ENCODE measurements at places on chromosomes 6 and 20.

DNA sequence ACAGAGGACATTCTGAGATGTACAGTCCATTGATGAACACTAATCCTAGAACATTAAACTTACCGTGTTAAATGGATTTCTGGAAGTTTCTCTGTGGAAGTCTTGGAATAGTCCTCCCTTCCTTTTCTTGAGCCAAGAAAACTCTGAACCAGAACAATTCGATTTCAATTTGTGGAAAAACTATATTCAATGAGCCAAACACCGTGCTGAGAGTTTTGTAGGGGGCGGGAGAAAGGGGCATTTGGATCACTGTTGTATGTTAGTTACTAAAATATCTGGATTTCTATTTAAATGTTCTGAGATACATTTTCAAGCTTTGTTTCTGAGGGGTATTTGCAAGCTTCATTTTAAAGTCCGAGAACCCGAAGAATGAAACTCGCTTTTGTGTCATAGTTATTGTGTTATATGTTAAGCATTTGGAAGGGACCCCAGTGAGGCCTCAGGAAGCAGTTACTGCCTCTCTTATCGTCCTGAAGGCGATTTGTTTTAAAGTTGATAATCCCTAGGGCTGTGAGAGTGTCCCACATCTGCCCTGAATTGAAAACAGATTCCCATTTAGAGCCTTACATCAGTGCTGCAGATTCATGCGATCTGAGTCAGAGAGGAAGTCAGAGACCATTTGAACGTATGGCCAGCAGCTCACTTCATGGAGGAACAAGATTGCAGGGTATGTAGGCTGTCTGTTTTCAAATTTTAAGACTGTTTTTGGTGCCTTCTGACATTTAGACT is 70.8 kb upstream of the SASH1 start:
- ATAC-seq, result no peak

DNA sequence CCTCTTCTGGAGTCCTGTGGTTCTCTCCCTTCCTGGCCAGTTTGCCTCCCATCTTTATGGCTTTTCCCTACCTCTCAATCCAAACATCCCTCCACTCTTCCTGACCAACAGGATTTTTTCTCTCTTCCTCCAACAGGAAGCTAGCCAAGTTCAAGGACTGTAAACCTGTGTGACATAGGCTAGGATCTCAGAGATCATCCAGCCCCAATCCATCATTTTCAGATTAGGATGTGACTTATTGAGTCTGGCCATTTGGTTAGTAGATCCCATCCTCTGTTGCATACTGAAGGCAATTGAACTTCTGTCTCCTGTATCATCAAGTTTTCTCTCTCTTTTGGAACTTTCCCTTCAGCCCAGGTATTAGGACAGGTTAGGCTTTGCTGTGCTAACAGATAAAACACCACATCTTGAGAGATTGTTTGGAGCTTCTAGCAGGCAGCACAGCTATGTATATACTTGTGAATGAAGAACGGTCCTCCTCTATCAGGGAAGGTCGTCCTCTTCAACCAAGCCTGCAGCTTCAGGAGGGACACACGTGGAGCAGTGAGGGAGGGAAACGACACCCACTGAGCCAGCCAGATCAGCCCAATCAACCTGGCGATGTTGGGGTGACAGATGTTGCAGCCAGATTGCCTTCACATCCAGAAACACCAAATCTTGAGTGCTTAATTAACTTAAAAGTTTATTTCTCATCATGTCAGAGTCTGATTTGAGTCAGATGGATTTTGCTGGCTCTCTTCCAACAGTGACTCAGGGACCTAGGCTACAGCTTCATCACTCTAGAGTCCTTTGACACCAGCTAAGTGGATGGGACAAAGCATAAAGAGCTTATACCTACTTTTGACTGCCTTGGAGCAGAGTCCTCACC is 106.8 kb downstream of the GJA10 start:
- ATAC-seq, result no peak

- ATAC-seq, result no peak
Measured at GRCh38 chr6:40286721-40287120, 300.4 kb downstream of the LRFN2 start.

DNA sequence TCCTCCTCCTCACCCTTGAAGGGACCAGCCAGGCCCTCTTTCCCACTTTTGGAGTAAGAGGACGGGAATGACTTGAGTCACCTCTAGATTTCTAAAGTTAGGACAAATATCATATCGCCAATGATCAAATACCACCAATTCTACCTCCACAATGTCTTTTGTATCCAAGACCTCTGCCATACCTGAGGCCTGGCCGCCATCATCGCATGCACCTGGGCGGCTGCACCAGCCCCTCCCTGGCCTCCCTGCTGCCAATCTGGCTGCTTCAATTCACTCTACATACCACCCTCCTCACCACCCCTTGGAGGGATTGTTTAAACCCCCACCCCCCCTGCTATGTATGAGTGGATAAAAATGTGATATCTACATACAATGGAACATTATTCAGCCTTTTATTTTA is 75.0 kb upstream of the RALY start:
- ATAC-seq, result no peak

DNA sequence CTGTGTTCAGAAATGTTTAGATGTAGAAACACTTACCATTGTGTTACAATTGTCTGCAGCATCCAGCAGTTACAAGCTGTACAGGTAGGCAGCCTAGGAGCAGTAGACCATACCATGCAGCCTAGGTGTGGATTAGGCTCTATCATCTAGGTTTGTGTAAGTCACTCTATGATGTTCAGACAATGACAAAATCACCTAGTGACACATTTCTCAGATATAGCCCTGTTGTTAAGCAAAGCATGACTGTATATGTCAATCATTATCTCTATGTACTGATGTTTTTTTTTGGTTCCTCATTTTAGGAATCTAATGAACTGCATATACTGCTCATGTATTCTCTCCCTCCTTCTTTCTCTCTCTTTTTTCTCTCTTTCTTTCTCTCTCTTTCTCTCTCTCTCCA is 22.2 kb downstream of the CST8 start:
- ATAC-seq, result no peak

- ATAC-seq, result no peak
Measured at GRCh38 chr6:53833155-53833554, 38.4 kb downstream of the LRRC1 start.

- no peak for ATAC-seq
Measured at GRCh38 chr6:141593311-141593710, 539.4 kb upstream of the GJE1 start.

GRCh38 chr6:20246125-20246524 is 33.9 kb upstream of the MBOAT1 start:
- ATAC-seq, result no peak

GRCh38 chr6:170049641-170050561 is 241.0 kb downstream of the DLL1 start:
- ATAC-seq, result peak; percentile 94

GRCh38 chr6:150566486-150566885 is 33.2 kb upstream of the PLEKHG1 start:
- no peak for ATAC-seq

GRCh38 chr6:38542031-38542430 is 97.7 kb downstream of the BTBD9 start:
- no peak for ATAC-seq
